ENCODE measurements at places on chromosomes 7 and 10.

- DNase-seq, result no peak
These were observed 251.8 kb downstream of the CRPPA start for GRCh38 chr7:16169537-16169936.

- no peak for DNase-seq
These were observed 40.4 kb upstream of the AGMO start for GRCh38 chr7:15602236-15602635.

GRCh38 chr7:16791905-16792698 lies 12.7 kb downstream of the AGR2 start:
- DNase-seq, result no peak

- no peak for DNase-seq
These were observed 129.1 kb upstream of the PPP1R3A start for GRCh38 chr7:114047889-114048288.

Data from T-helper 2 cell (primary cell).